ENCODE measurements at places on chromosomes 2 and 18. TPM values are rescaled to one million over a fixed set of nuclear protein-coding genes. Genes with fewer than 3 reads are reported as not detected.

- no peak for DNase-seq
Observed at GRCh38 chr2:148971547-148971946, 67.0 kb upstream of the LYPD6B start.

GRCh38 chr2:234679741-234680687 is 183.1 kb upstream of the ARL4C start:
- DNase-seq: peak; percentile 63

- DNase-seq: no peak
Observed at GRCh38 chr2:187500585-187501359, 52.7 kb upstream of the CALCRL start.

DNA sequence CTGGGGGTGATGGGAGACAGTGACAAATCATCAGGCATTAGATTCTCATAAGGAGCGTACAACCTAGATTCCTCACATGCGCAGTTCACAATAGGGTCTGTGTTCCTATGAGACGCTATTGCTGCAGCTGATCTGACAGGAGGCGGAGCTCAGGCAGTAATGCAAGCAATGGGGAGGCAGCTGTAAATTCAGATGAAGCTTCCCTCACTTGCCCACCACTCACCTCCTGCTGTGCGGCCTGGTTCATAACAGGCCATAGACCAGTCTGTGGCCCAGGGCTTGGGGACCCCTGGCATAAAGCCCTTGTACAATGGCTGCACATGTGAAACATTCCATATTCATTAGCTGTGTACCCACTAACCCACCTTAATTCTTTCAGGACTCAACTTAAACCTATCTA is 18.0 kb downstream of the NMUR1 start:
- DNase-seq: no peak

GRCh38 chr2:73984203-73984921 is at the start of gene TET3:
TSS of gene TET3 (plus strand) at chr2:73984910. CDS start at chr2:73986404, 1,494 bp downstream.
- no peak for DNase-seq

GRCh38 chr2:20126469-20126868 is 75.0 kb upstream of the LAPTM4A start:
- no peak for DNase-seq

GRCh38 chr2:240469740-240470139 is 34.3 kb downstream of the GPC1 start:
- DNase-seq: no peak

DNA sequence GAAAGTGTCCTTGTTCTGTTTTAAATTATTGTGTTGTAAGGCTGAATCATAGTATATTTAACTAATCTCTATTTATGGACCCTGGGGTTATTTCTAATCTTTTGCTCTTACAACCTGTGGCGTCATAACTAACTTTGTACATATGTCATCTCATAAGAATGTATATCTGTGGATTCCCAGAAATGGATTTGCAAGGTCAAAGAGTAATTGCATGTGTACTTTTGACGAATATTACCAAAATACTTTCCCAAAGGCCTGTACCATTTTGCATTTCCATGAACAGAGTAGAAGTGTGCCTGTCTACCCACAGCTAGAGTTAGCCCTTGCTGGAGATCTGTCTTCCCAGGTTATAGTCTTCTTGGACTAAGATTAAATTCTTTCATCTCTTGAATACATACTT is 42.8 kb downstream of the SEMA4F start:
- no peak for DNase-seq

- no peak for DNase-seq
Observed at GRCh38 chr2:109537565-109538222, 76.1 kb downstream of the SEPTIN10 start.

DNA sequence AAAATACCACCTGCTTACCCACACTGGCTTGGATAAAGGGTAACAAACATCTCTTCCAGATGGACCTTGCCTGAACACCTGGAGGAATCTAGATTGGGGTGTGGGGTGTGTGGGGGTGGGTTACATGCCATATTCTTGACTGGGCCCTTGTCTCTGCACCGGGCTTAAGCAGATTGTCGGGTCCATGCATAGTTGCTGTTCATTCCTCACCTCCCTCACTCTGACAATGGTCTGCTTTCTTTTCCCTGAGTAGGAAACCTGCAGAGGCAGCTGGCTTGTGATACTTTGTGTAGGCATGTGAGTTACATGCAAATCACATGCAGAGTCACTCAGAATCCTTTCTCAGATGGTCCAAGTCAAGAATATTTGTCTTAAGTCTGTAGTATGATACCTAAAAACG is 112.8 kb upstream of the GLS start:
- DNase-seq: peak; percentile 26

DNA sequence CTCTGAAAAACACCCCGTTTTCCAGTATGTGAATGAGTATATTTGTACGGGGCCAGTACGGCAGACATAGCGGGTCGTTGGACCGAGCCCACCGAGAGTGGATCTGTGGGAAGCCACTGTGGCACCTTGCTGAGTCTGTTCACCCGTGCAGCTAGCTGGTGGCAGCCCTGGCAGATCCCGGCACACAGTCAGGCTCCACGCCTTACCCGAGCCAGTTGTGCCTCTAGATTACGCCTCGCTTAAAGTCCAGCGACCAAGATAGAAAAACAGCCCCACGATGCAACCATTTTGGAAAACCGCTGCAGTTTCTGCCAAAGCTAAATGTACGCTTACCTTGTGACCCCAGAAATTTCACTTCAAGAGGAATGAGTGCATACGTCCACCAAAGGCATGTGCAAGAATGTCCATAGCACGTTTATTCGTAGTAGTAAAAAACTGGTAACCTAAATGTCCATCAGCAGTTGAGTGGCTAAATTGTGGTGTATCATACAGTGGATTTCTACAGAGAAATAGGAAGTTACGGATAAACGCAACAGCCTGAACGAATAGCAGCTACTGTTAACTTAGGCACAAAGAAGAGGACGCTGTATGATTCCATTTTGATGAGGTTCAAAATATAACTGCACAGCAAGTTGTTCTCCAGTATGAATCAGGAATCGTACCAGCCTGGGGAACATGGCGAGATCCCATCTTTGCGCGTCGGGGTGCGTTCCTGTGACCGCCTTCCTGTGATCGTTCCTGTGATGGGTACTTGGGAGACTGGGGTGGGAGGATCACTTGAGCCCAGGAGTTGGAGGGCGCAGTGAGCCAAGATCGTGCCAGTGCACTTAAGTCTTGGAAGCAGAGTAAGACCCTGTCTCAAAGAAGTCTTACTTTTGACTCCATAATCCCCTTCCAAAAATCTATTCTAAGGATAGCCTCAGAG is 688 bp upstream of the WDR33 start:
- DNase-seq: no peak

DNA sequence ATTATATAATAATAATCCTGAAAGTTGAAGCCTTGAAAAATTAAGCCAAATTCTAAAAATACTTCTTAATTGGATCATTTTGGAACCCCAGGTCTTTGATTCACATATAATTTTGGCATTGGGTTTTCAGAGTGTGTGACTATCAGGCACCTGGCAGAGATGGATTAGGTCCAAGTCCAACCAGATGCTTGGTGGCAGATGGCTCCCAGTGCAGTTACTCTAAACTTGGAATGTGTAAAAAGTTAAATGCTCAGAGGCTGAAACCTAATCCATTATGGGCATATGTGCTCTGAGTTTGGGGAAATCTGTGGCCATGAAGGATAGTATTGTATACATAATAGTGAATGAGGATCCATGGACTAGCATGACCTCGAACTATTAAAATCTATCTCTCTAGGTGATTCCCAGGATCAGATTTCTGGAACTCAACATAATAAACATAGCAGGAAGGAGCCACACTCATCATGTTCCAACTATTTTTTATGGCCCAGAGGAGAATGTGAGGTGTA is 333.0 kb downstream of the RPRM start:
- DNase-seq: no peak

GRCh38 chr2:176650104-176650837 is 381.0 kb downstream of the MTX2 start:
- no peak for DNase-seq

- DNase-seq: no peak
Observed at GRCh38 chr2:74070991-74071390, 76.7 kb downstream of the BOLA3 start.

GRCh38 chr18:33906046-33906445 is 318.7 kb downstream of the NOL4 start:
- no peak for DNase-seq

DNA sequence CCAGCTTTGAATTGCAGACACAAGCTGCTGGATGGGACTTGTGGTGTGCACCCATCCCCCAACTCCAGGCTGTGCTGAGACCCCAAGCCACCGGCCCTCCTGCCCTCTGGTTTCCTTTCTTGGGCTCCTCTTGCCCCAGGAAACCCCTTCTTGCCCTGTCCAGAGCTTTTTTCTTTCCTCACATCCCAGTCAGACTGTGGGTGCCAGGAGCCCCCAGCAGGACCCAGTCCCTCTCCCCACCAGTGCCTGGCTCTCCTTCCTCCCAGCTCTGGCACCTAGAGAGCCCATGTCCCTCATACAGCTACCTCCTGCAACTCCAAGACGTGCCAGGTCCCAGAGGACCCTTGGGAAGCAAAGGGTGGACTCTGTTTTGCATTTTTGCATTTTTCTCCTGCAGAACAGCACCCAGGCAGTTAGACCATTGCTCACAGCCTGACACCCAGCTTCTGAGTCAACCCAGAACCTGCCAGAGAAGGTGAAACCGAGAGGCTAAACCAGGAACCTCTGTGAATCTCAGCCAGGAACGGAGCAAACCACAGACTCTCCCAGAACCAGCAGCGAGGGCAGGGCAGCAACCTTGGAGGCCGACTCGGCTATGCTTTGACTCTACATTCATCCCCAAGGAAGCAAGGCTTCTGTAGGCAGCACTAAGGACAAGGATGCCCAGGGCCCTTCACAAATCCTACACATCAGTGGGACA is 221.1 kb downstream of the ANAPC1 start:
- peak; percentile 75 for DNase-seq

DNA sequence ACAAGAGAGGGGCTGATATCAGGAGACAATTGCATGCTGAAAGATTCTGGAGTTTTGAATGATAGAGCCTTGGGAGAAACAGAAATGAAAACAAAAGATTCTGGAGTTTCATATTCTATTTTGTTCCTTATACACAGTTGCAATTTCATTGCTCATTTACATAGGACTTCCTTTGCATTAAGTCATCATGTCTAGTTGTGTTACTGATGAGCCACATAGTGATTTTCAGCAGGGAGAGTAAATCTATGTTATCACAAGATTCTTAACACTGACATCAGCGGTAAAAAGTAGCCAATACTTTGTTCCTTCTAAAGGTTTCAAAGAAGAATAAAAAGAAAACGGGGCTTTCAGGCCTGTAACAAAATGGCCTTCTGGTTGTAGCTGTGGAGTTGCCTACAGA is 7.1 kb downstream of the ADAM17 start:
- DNase-seq: peak; percentile 32

DNA sequence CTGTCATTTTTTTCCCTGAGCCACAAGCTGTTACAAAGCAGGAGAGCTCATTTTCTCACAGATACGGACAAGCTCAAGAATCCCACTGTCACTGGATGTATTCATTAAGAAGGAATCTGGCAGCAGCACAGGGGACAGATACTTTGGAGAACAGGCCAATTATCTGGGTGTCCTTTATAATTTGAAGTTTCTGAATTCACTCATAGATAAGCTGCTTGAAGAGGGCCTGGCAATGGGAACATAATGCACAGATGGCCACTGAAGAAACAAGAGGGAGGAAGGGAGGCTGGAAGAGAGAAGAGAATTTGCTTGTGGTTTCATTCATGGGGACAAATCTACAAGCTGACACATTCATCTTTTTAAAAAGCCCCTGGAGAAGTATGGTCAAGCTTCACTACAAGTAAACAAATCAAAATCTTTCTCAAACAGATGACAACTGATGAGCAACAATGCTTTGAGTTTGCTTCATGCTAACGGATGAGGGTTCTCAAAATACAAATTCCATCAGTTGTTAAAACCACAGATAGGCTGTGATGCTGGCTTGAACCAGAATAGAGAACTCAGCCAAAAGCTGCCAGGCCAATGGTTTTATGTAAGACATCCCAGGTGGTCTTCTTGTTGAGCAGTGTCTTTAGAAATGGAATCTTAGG is 11.9 kb downstream of the BCL2 start:
- no peak for DNase-seq

DNA sequence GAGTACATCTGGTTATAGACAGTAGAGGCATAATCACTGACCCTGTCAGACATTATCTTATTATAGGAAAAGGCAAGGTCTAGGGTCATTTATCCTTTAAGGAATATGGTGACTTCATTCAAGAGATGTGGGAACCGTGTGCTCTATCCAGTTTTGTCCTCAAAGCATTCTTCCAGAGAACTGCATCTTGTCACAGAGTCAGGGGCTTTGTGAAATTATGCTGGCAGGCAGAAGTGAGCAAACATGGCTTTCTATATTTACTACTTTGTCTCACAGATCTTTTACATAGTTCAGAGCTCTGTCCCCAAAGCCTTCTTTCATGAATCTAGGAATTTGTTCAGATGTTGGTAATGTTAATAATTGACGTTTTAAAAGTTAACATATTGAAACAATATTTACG is 177.4 kb downstream of the ASXL3 start:
- no peak for DNase-seq

GRCh38 chr2:239445771-239446524 is 45.1 kb upstream of the HDAC4 start:
- no peak for DNase-seq

DNA sequence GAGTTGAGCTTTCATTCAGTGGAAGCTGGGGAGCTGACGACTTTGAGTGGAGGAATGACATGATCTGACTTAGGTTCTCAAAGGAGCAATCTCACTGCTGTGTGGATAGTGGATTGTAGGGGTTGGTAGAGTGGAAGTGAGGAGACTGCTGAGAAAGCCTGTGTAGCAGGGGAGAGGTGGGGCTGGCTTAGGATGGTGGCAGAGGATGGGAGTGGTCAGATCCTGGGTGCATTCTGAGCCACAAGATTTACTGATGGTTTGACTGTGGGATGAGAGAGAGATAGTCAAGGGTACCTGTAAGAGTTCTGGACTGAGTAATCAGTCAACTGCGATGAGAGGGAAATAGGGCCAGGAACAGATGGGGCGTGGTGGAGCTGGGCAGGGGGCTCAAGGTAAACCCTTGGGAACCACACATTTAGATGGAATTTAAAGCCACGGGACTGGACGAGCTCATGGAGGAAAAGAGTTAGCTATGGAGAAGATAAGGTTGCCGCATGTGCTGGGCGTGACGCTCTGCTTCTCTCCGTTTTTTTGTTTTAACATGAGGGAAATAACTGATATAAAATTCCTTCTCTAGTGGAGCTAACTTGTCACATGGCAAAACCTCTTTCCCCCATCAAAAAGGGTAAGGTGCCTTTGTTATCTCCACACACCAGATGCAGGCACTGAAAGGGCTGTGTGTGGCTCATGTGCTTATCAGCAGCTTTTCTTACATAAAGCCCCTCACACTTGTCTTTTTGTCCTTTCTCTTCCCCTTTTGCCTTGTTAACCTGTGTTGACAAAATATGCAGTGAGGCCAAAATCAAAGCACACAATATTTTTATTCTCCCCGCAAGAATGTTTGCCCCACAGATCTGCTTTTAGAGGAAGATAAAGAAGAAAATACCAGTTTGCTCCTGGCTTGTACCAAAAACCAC is 379.8 kb downstream of the TSN start:
- DNase-seq: no peak

FAM168B gene
- 115 TPM for polyA plus RNA-seq

OR6B2 gene
- not detected for polyA plus RNA-seq

OLA1 gene
- 94.6 TPM for polyA plus RNA-seq

IL37 gene
- polyA plus RNA-seq: not detected

FER1L5 gene
- 0.05 TPM for polyA plus RNA-seq

PTGR3 gene
- 31.3 TPM for polyA plus RNA-seq

AFF3 gene
- polyA plus RNA-seq: 0.01 TPM

NXPH2 gene
- 0.76 TPM for polyA plus RNA-seq

C2orf15 gene
- 0.82 TPM for polyA plus RNA-seq

LYG2 gene
- polyA plus RNA-seq: 0.48 TPM

GNAL gene
- 19.5 TPM for polyA plus RNA-seq

CRYGD gene
- polyA plus RNA-seq: not detected
